ENCODE measurements at places on chromosomes 12 and 14. TPM values are rescaled to one million over a fixed set of nuclear protein-coding genes. Genes with fewer than 3 reads are reported as not detected.

GRCh38 chr12:74204236-74204635 is 333.4 kb upstream of the ATXN7L3B start:
- DNase-seq = no peak

DNA sequence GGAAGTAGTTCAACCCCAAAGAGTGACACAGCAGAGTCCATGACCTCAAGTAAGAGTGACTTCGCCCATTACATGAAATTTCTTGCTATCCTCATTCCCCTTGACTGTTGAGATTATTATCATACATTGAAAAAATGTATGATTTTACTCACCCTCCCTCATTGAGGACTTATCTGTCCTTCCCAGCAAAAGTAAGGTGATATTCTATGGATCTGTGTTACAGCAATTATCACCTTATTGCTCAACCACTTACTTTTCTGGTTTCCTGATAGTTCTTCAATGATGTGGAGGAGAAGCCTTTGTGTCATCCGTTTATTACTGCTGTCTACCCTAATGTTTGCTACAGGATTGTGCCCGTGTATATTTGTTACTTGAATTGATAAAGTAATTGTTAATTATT is 306.2 kb downstream of the TRHDE start:
- DNase-seq = no peak

DNA sequence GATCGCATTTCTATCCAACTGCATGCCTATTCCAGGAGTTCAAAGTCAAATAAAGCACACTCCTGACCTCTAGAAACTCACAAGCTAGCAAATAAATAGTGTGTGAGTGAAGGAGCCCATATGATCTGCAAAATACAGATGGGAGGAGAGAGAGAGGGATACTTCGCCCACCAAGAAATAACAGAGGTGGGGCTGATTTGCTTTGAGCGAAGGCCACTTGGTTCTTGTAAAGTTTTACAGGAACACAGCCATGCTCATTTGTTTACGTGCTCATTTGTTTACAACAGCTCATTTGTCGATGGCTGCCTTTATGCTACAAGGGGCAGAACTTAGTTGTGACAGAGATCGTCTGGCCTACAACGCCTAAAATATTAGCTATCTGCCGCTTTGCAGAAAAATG is 63.4 kb upstream of the GPATCH2L start:
- DNase-seq = no peak

DNA sequence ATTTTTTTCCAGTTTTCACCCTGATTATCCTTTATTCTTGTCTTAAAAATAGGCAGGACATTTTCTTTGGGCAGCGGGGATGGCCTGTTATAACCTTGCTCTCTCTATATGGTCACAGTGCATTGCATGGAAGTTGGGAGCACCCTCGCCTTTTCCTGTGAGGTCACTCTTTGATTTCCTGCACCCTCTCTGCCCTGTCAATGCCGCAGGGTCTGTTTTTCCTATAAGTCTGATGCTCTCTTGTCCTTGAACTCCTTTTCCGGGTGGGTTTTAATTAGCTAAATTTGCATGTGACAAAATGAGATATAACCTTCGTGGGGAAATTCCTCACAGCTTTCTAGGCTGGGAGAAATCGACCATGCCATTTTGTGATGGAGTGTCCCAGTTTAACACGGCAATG is 194.3 kb downstream of the CACNA1C start:
- no peak for DNase-seq

DNA sequence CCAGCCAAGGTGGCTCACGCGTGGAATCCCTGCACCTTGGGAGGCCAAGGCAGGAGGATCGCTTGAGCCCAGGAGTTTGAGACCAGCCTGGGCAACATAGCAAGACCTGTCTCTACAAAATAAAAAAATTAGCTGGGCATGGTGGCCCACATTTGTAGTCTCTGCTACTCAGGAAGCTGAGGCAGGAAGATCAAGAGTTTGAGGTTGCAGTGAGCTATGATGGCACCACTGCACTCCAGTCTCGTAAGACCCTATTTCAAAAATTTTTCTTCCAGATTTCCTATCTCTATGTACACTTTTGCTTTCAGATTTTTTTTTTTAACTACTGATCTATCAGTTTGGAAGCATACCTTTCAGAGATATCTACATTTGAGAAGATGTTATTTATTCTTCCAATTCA is 15.3 kb downstream of the SNX6 start:
- DNase-seq = no peak

GRCh38 chr12:31033681-31034080 is 40.0 kb upstream of the DDX11 start:
- DNase-seq = no peak

DNA sequence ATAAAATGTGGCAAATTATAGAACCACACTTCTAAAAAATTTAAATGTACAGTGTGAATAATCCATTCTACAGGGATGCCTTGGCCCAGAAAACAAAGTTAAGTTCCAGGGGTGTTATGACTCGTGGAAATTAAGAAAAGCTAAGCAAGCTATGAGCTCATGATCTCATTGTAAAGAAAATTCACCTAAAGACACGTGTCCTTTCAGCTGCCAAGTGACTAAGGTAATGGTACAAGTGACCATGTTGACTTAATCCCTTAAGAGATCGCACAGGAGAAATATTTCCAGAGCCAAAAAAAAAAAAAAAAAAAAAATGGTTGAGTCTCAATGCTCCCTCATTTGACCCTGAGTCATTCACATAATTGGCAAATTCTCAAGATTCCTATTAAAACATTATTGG is 51.4 kb upstream of the ANO2 start:
- DNase-seq = no peak

KCNC2 gene
- not detected for total RNA-seq

KRT73 gene
- total RNA-seq = 4.9 TPM

CLEC4D gene
- total RNA-seq = not detected

All from activated naive CD4-positive, alpha-beta T cell treated with anti-CD3 and anti-CD28 coated beads, Interleukin-2, amount 50 U/mL, for 72 hours (primary cell).